HFFc6 (cell line): ENCODE measurements at places on chromosomes 1 and 21.

DNA sequence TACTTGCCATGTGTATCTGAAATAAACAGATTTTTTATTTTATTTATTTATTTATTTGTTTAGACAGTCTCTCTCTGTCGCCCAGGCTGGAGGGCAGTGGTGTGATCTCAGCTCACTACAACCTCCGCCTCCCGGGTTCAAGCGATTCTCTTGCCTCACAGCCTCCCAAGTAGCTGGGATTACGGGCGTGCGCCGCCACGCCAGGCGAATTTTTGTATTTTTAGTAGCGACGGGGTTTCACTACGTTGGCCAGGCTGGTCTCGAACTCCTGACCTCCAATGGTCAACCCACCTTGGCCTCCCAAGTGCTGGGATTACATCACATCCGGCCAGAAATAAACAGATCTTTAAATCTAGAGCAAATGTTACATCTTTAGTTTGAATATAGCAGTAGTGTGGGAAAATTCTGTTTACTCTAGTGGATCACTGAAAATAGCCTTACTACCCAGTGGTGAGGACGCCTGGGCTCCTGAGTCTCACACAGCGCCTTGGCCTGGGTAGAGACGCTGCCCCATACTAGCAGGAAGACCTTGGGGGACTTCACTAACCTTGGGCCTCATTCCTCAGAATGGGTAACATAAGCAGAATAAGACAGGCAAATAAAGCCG, 709 bp downstream of the GART start:
- DNase-seq: no peak

DNA sequence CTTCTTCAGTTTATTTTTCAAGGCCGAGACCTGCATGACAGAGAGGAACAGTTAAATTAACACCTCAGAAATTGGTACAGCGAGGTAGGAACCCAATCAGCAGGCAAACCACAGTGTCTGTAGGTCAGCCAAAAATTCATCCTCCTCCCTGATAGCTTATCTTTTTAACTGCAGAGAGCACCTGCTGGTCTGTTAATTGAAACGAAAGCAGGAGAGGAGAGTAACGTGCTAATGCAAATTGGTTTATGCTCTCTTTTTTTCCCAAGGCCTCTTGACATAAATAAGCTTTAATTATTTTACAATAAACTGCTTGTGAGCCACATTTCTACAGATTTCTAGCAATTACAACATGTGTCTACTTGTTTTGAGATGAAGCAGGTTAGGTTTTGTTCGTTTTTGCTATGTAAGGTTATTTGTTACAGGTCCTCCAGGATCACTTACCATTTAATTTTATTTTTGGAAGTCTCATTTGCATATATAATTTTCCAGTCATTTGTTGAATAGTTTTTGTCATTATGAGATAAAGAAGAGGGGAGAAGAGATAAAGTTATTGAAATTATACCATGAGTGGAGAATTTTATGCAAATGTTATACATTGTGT, 179.9 kb downstream of the DENND1B start:
- DNase-seq: no peak

DNA sequence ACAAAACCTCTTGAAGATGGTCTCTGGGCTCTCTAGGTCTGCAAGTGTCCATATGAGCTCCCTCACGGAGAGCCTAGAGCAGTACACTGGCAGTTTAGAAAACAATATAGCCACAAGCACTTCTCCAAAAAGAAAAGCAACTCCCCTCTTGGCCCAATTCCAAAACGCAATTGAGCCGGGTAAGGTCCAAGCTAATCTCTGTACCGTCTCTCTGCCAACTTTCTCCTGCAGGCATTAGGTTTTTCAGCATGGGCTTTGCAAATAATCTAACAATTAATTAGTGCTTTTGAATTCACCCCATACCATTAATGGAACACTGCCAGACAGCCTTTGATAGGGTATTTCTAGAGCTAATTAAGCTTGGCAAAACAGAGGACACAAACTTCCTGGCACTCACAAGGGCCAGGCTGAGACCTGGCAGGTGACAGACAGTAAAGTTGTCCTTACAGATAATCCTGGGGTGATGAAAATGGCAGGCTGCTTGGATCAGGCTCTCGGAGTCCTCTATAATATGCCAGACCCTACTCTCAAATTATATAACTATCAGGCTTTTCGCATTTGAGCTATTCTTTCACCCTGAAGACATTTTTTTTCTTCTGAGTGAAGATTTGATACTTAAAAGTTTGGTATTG, 39.8 kb downstream of the TGFBR3 start:
- peak; percentile 16 for DNase-seq

GRCh38 chr21:25025596-25025995, 581.7 kb downstream of the MRPL39 start:
- no peak for DNase-seq

DNA sequence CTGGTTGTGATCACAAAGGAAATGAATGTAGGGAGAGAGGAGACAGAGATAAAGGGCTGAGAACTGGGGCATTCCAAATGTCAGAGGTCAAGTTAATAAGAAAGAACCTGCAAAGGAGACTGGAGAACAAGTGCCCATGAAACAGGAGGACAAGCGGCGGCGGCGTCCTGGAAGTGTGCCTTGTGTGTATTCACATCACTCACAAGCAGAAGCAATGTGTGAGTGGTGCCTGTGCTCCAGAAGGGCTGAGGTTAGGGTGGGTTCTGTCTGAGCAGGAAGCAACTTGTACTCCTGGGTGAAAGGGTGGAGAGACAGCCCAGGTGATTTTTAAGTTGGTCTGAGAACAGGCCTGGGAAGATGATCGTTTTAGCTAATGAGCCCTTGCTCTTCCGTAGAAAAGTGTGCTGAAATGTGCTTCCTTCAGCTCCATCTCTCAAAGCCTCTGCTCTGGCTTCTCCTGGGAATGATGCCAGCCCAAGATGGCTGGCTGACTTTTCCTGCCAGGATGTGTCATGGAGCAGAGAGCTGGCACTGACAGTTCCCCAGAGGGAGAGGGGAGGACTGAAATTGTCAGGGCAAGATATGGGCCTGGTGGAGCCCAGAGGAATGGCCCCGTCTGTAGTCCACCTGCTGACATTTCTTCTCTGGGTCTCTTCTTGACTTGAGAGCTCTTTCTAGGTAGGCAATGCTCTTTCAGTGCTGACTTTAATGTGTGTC, 25.1 kb upstream of the PLEKHA6 start:
- peak; percentile 48 for DNase-seq

DNA sequence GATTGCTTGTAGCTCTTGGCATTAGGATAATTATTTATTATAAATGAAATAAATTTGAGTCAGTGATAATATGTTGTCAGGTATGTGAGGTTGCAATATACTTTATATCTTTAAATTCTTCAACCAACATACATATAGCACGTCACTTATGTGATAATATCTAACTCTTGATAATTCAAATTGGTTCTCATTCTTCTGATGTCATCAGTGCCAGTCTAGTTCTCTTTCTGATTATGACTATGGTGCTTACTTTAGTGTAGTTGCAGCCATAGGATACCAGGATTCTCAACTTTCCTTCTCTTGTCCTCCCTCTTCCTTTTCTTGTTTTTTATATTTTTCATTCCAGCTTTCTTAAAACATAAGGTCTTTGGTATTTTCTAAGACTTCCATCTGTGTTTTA, 34.8 kb upstream of the ATP6V1G3 start:
- no peak for DNase-seq

GRCh38 chr1:156969496-156969895, 49.1 kb downstream of the LRRC71 start:
- DNase-seq: no peak

DNA sequence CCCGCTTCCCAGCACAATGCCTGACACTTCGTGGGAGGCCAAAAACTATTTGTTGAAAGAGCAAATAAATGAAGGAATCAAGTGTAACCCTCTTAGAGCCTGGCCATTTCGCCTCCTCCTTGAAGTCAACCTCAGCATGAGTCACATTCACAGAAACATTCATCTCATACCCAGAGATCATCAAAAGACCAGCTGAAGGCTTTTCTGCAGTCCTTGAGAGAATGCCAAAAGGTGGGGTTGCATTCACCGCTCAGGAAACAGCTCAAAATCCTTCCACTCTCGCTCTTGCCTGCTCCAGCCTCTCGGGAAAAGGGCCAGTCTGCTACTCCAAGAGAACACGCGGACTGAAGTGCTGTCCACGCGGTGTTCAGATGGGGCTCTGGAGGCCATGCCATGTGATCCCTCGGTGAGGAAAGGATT, 90.0 kb downstream of the VWA5B1 start:
- peak; percentile 71 for DNase-seq
